Activated naive CD8-positive, alpha-beta T cell treated with anti-CD3 and anti-CD28 coated beads, Interleukin-2, amount 10 ng/mL, durations not matched to agents 7 days and 5 days (primary cell): ENCODE measurements at places on chromosomes 5 and 9.

GRCh38 chr9:37486616-37487548 lies 1.1 kb downstream of the POLR1E start:
- DNase-seq, result no peak

DNA sequence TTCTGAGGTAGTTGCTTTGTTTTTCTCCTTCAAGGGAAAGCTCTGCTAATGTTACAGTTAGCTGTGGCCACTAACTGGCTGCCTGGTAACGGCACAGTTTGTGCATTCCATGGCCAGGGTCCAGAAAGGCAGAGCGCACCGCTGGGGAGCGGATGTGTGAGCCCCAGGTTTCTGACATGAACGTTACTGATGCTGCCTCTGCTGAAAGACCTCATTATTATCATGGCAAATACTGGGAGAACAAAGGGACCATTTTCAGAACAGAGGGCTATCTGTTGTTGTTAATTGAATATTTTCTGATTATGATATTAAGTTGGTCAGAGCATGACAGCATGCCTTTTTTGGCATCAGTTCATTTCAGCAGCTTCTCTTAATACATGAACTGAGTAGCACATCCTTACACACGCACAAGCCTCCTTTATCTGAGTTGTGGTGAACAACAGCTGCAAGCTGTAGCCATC lies 134.1 kb downstream of the NUDT12 start:
- DNase-seq, result no peak

- no peak for DNase-seq
Observed at GRCh38 chr5:10499776-10500175, 58.1 kb downstream of the ROPN1L start.

- no peak for DNase-seq
Observed at GRCh38 chr9:128321343-128321742, 904 bp downstream of the TRUB2 start.

GRCh38 chr5:108372369-108372768 lies 9.5 kb downstream of the FBXL17 start:
- no peak for DNase-seq

- DNase-seq, result no peak
Observed at GRCh38 chr5:59506285-59506877, 387.1 kb downstream of the PDE4D start.

DNA sequence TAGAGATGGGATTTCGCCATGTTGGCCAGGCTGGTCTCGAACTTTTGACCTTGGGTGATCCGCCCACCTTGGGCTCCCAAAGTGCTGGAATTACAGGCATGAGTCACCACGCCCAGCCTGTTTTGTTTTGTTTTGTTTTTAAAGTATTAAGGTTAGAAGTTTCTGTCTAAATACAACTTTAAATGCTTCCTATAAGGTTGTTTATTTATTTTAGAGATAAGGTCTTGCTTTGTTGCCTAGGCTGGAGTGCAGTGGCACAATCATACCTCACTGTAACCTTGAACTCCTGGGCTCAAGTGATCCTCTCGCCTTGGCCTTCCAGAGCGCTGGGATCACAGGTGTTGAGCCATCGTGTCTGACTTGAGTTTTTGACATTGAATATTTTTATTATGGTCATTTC lies 11.4 kb downstream of the MRRF start:
- DNase-seq, result no peak

- no peak for DNase-seq
Observed at GRCh38 chr5:171750311-171750788, 35.3 kb upstream of the SMIM23 start.

DNA sequence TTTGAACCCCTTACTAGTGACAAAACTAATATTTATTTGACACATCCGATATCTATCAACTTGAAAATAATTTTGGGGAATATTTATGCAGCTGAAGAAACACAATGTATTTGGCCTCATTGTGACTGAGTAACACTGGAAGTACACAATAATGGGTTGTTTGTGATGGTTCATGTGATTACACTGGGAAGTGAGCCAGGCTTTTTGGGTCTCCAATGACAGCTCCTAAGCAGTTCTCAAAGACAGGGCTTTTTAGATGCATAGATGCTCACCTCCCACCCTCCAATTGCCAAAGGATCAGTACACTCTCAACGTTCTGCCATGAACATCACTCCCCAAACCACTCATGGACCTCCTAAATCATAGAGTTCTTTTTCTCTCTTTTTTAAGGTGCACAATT lies 170.0 kb downstream of the SLC24A2 start:
- DNase-seq, result no peak

DNA sequence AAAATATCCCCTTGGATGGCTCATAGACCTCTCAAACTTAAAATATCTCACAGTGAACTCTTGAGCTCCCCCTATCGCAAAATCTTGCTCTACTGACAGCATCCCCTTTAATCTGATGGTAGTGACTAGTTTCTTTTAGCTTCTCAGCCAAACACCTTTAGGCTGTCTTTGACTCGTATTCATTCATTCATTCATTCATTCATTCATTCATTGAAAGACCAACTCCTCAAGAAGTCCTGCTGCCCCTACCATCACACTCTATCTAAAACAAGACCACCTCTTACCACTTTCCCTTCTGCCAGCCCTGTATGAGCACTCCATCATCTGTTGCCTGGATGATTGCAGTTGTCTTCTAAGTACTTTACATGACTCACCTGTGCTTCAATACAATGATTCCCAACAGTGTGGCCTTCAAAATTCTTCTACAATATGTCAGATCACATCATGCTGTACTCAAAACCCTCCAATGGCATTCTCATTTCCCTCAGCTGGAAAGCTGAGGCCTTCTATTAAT lies 46.8 kb downstream of the ITGA2 start:
- no peak for DNase-seq

- no peak for DNase-seq
Observed at GRCh38 chr9:8651070-8651845, 851.7 kb upstream of the DMAC1 start.

- no peak for DNase-seq
Observed at GRCh38 chr9:100294806-100295205, 57.9 kb downstream of the TEX10 start.

- DNase-seq, result peak; percentile 37
Observed at GRCh38 chr9:93126151-93126781, 7.8 kb downstream of the NINJ1 start.

- DNase-seq, result no peak
Observed at GRCh38 chr9:79481846-79482477, 89.8 kb upstream of the TLE4 start.

DNA sequence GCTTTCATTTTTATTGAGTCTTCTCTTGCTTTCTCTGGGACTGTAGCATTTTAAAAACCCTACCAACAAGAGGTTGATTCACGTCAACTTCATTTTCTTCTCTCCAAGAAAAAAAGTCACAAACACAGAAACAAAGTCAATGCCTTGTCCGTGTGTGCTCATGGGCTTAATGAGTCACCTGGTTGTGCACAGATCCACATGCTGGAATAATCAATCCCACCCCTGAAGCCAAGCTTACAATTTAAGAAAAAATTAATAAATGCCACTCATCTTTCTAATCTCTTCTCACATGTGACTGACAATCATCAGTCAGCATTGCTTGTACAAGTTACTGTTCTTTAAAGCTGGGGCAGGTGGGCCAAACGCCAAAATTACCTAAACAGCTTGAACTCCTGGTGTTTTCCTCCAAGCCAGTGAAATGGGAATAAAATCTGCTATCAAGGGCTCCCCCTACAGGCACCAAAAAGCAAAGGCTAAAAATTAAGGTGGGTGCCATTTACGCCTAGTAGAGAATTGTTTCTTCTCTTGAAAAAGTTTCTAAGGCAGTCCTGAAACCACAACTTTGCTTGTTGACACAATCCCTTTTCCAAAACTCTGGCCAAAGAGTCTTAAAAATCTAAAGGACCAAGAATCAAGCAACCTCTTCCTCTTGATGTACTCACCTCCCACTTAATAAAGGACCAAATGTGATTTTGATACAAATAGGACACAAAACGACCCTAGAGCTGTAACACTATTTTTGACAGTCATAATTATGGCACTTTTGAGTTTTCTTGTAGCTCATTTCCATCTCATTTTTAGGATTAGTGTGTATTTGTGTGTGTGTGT lies 21.3 kb downstream of the TRMO start:
- DNase-seq, result no peak

GRCh38 chr9:75699017-75699416 lies 191.5 kb upstream of the PCSK5 start:
- no peak for DNase-seq

- peak; percentile 64 for DNase-seq
Observed at GRCh38 chr9:14993061-14993800, 83.0 kb upstream of the FREM1 start.

DNA sequence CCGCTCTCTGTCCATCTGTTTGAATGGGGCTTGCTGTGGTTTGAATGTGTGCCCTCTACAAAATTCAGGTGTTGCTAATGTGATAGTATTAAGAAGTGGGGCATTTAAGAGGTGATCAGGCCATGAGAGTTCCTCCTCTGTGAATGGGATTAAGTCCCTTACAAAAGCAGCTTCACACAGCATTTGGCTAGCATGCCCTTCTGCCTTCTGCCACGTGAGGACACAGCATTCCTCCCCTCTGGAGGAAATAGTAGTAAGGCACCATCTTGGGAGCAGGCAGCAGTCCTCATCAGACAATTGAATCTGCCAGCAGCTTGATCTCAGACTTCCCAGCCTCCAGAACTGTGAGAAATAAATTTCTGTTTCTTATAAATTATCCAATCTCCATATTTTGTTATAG lies 540.2 kb downstream of the CSNK1G3 start:
- DNase-seq, result no peak

DNA sequence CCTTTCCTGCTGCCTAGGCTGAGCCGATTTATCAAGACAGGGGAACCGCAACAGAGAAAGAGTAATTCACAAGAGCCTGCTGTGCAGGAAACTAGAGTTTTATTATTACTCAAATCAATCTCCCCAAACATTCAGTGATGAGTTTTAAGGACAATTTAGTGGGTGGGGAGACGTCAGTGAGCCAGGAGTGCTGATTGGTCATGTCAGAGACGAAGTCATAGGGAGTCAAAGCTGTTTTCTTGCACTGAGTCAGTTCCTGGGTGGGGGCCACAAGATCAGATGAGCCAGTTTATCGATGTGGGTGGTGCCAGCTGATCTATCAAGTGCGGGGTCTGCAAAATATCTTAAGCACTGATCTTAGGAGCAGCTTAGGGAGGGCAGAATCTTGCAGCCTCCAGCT lies 19.0 kb downstream of the SNX24 start:
- no peak for DNase-seq

- no peak for DNase-seq
Observed at GRCh38 chr5:167937635-167937998, 353.8 kb upstream of the WWC1 start.

DNA sequence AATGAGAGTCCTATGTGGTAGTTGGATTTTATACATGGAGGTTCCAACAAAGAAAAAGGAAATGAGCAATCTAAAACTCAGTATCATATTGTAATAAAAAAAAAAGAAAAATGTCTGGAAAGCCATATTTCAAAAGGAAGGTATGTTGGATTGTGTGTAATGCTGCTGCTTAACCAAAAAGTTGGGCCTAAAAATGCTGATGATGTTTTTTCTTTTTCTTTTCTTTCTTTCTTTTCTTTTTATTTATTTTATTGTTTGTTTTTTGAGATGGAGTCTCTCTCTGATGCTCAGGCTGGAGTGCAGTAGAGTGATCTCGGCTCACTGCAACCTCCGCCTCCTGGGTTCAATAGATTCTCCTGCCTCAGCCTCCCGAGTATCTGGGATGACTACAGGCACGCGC lies 1424.0 kb upstream of the CDH6 start:
- DNase-seq, result no peak

DNA sequence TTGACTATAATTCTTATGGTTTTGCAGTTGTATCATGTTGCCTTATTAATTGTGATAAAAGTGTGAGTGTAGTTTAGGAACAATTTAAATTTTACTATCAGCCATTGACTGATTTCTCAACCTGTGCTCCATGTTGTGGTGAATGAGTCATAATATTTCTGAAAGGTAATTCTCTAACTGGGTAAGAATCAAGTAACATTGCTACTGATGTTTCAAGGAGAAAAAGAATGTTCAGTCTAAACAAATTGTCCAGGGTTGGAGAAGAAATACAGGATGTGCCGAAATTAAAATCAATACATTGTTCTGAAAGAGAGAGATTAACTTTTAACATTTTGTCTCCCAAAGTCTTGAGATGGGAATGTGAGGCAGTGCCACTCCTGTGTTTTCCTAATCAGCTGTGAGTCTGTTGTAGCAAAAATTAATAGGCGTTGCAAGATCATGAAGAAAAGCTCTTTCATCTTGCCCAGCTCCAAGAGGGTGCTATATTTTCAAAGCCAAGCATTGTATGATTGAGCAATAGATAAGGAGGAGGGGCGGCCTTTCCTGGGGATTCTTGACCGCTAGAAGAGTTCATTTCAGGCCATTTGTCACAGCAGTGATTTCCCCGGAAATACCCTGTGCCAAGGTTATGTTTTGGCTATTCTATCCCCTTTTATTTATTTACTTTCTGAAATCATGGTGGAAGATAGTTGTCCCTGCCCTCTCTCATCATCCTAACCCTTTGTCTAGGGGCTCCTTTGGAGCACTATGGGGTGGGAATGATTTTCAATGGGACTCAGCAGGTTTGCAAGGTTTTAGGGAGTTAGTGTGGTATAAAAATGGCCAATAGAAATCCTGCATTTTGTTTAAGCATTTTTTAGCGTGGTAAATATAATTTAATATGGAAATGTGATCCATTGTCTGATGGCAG lies 151.6 kb downstream of the FOCAD start:
- no peak for DNase-seq

- DNase-seq, result no peak
Observed at GRCh38 chr9:125613141-125613540, 93.9 kb downstream of the MAPKAP1 start.

DNA sequence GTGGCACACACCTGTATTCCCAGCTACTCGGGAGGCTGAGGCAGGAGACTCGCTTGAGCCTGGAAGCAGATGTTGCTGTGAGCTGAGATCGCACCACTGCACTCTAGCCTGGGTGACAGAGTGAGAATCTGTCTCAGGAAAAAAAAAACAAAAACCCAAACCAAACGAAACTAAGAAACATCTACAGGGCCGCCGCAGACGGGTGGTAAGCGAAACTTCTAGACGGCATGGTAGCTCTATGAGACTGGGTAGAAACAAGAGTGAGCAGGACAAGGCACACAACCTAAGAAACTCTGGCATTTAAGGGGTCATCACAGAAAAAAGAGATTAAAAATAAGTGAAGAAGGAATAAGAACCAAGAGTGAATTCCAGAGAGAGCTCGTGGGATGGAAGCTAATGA lies 454.8 kb upstream of the KLF4 start:
- no peak for DNase-seq

GRCh38 chr9:84123648-84124406 lies 143.2 kb downstream of the RMI1 start:
- no peak for DNase-seq

- DNase-seq, result no peak
Observed at GRCh38 chr5:1662559-1663085, 137.0 kb downstream of the MRPL36 start.

DNA sequence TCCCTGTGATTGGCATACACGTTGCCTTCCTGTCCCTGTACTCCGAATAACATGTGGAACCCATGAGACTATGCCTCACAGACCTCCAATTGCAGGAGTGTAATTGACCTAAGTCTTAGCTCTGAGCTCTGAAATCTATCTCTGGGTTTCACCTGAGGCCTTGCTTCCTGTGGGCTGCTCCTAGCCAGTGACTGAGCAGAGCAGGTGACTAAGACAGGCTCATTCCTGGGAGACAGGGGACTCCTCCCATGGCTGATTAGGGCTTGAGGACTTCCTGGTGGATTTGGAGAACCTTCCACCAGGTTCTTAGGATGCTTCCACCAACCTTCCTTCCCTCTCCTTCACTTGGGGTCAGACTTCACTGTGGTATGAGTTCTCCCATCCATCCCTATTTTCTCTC lies 22.3 kb upstream of the MIER3 start:
- DNase-seq, result no peak

GRCh38 chr5:137078171-137078665 lies 420.9 kb downstream of the SPOCK1 start:
- no peak for DNase-seq

- no peak for DNase-seq
Observed at GRCh38 chr9:76452839-76453238, 6.1 kb upstream of the GCNT1 start.
